Activated CD4-positive, alpha-beta T cell treated with anti-CD3 and anti-CD28 coated beads, Interleukin-2, amount 50 U/mL, for 1 hour (primary cell): ENCODE measurements at places on chromosomes 7 and 10.

- no peak for DNase-seq
These were observed 81.7 kb downstream of the KMT2C start for GRCh38 chr7:152354061-152354460.

DNA sequence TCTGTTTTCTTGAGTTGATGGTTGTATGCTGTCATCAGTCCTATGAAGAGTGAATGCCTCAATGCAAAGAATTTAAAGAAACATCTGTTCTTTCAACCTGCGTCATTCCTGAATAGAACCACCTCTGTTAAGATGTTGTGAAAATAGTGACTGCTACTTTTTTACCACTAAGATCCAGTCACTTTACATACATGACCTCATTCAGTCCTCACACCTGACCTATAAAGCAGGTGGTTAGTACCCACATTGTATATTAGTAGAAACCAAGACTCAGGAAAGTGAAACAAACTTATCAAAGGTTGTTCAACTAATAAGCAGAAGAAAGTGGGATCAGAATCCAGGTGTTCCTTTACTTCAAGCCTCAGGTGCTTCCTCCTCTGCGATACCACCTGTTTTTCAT is 64.8 kb downstream of the ITGB8 start:
- DNase-seq, result no peak

DNA sequence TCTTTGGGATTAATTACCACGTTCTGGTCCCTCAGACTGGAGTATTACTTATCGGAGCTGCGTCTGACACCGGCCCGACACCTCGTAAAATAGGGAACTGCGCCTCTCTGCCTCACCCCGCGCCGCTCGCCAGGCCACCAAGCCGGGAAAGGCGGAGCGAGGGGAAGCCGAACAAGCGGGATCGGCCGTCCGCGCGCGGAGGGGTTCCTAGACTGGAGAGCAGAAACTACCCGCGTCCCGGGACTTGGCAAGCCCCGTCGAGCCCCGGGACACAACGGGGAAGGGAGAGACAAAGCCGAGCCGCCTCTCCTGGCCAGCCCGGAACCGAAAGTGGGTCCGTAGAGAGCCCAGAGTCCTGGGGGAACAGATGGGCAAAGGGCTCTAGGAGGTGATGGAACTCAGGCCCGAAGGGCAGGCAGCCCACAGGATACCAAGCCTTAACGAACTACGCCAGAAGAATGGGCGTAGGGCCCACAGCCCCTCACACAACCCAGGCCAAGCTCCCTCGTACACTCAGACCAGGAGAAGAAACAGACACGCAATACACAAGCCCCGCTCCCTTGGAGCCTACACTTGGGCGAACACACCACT is 6.5 kb downstream of the LBX1 start:
- no peak for DNase-seq

- no peak for DNase-seq
These were observed 93.6 kb downstream of the PRLHR start for GRCh38 chr10:118501637-118502440.

GRCh38 chr10:79022565-79023230 is 46.1 kb upstream of the ZMIZ1 start:
- DNase-seq, result no peak

- no peak for DNase-seq
These were observed 98.3 kb upstream of the ARHGAP21 start for GRCh38 chr10:24821986-24822385.

DNA sequence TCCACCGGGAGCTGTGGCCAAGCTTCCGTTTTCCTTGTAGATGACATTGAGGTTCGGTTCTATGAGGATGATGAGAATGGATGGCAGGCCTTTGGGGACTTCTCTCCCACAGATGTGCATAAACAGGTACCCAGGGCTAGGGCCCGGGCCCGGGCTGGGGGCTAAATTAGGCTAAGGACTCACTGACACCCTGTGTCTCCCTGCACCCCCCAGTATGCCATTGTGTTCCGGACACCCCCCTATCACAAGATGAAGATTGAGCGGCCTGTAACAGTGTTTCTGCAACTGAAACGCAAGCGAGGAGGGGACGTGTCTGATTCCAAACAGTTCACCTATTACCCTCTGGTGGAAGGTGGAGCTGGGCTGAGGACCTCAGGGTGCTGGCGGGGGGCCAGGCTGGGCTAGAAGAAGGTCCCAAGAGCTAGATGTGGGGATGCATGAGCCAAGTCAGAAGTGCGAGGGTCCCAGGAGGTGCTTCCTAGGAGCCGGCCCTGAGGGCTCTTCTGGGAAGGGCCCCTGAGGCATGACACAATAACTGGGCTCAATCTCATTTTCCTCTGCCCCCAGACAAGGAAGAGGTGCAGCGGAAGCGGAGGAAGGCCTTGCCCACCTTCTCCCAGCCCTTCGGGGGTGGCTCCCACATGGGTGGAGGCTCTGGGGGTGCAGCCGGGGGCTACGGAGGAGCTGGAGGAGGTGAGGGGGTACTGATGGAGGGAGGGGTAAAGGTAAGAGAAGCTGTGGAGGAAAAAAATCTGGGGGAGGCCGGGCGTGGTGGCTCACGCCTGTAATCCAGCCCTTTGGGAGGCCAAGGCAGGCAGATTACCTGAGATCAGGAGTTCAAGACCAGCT is 2.9 kb downstream of the NFKB2 start:
- no peak for DNase-seq

- no peak for DNase-seq
These were observed 246.2 kb downstream of the CCDC7 start for GRCh38 chr10:32692174-32692573.

GRCh38 chr10:63430091-63430998 is 35.4 kb downstream of the JMJD1C start:
- no peak for DNase-seq

GRCh38 chr7:143992670-143993069 is 7.5 kb upstream of the OR6B1 start:
- DNase-seq, result no peak

DNA sequence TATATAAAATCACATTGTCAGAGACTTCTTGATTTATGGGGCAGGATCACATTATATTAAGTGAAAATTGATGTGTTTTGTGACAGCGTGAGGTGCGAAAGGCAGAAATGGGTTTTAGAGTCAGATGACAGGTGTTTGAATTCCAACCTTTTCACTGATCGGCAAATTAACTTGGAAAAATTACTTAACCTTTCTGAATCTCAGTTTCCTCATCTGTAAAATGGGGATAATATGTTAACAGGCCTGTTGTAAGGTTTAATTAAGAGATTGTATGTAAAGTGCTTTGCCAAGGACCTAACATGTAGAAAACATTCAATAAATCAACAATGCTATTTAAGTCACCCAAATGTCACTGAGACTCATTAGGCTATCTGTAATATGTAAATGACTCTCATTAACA is 221.2 kb upstream of the LYZL1 start:
- no peak for DNase-seq

- DNase-seq, result no peak
These were observed 67.1 kb upstream of the PRR15 start for GRCh38 chr7:29496355-29497020.

DNA sequence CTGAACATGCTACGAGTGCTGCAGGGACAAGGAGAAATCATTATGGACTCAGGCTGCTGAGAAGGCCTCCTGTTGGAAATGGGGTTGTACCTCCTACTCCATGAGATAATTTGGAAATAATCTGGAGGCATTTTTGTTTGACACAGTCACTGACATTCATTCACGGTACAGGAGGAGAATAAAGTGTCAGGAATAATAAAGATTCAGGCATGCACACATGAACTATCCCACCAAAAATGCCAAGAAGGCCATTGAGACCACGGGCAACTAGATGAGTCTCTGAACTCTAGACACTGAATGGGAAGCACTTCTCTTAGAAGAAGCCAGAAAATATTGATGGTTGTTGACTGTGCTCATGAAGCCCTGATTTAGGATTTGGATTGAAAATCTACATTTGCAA is 220.9 kb upstream of the HABP2 start:
- DNase-seq, result no peak
